ENCODE measurements at places on chromosomes 11 and 22.

GRCh38 chr11:124219126-124219525, 21.8 kb upstream of the OR8G1 start:
- DNase-seq: no peak

DNA sequence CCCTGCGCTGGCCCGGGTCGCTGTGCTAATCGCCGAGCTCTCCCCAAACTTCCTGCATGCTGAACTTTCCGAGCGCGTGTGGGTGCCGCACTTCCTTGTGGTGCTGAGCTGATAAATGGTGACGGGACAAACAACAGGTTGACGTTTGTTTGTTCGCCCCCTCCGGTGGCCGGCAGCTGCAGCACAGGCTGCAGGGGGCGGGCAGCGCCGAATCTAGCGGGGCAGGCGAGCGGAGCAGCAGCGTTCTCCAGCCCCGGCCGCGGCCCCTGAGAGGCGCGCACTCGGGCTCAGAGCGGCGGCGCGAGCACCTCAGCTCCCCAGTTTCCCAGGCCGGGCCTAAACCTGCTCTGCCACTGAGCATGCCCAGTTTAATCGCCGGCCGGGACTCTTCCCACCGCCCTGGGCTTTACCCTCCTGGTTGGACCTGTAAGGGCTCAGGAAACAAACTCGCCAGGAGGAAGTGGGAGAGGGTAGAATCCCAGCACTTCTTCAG, at the start of gene PDGFD:
TSS of gene PDGFD (minus strand) at position 120 of the 493 bp plus-strand sequence.
- no peak for DNase-seq

DNA sequence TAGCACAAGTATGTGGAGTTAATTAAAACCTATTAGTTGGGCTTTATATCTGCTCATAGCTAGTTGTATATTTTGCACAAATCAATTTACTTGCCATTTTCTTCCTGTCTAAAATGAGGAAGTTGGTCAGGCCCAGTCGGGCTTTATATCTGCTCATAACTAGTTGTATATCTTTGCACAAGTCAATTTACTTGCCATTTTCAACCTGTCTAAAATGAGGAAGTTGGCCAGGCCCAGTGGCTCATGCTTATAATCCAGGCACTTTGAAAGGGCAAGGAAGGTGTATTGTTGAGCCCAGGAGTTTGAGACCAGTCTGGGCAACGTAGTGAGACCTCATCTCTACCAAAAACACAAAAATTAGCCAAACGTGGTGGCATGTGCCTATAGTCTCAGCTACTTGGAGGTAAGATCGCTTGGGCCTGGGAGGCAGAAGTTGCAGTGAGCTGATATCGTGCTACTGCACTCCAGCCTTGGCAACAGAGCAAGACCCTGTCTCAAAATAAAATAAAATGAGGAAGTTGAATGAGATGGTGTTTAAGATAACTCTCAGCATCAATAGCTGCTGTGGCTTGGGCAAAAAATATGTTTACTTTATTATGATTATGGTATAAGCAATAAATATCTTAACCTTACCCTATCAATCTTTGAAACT, 1558.6 kb upstream of the RAG2 start:
- DNase-seq: no peak

DNA sequence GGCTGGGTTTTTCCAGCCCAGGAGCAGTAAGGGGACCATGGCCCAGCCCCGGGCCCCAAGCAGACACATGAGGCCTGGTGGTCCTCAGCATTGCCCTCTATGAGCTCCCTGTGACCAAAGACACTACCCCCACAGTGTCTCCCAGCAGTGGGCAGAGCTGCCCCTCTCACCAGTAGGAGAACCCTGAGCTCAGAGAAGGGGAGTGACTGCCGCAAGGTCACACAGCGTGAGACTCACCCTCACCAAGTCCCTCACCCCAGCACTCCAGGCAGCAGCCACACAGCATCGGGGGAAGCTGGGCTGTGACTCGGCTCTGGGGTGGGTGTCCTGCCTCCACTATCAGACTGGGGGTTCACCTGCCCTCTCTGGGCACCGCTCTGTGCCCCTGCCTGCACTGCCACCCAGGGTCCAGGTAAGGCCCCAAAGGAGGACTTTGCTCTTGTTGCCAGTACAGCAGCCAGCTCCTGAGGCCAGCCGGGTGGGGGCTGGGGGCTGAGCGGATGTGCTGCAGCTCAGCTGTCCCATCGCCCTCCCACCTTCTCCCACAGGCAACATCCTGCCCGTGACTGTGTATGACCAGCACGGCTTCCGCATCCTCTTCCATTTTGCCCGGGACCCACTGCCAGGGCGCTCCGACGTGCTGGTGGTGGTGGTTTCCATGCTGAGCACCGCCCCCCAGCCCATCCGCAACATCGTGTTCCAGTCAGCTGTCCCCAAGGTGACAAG, 7.9 kb upstream of the SH3BP1 start:
- DNase-seq: no peak

DNA sequence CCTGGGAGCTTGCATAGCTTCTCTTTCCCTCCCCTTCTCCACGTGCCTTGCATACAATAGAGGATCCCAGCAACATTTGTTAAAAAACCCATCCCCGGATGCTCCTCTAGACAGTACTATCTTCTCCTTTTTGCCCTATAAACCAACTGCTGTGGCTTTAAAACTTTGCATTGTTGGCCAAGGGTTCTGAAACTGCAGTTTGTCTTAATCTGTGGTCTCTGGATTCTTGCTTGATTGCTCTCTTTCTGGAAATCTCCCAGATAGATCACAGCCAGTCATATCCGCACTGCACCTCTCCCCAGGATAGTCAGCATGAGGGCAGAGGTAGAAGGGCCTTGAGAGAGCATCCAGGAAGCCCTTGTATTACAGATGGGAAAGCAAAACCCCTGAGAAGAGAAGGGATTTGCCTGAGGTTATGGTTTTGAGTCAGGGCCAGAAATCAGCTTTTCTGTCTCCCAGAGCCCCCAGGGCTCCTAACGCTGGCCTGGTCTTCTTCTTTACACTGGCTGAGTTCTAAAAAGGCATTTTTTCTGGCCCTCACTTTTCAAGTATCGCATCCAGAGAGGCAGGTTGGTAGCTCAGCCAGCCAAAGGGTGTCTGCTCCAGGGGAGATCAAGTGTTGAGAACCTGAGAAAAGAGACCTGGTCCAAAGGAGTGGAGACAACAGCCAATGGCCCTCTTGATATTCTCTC, 70.6 kb downstream of the ADM start:
- no peak for DNase-seq

DNA sequence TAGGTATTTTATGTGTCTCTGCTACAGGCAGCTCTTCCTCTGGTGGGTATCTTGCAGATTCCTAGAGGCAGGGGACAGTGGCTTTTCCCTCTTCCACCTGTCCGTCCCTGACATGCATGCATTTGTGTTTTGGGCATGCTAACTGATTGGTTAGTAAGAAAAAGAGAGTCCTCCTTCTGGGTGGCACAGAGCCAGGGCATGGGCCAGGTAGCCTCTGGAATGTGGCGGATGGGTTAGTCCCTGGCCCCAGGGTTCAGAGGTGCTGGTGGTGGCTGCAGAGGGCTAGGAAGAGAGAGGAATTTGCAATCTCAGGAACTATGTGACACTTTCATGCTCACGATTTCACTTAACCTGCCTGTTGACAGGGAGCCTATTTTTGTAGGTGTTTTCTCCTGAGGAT, 5.8 kb upstream of the MS4A15 start:
- DNase-seq: no peak

- peak; percentile 7 for DNase-seq
Measured at GRCh38 chr11:114399490-114400215, 658 bp downstream of the C11orf71 start.

DNA sequence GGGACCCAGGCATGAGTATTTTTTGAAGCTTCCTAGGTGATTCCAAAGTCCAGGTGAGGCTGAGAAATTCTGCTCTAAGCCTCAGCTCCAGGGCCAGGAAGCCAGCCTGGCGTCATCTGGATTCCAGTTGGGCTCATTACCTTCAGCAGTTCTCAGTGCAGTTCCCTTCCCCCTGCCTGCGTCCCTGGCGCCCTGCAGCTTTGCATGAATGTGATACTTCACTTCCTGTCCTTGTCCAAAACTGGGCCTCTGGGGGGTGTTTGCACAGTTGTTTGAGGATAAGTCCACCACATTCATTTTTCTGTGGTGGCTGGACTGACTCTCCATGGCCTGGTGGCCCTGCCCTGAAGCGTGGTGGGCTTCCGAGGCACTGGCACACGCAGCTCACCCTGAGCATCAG, 98.1 kb downstream of the TENM4 start:
- no peak for DNase-seq

DNA sequence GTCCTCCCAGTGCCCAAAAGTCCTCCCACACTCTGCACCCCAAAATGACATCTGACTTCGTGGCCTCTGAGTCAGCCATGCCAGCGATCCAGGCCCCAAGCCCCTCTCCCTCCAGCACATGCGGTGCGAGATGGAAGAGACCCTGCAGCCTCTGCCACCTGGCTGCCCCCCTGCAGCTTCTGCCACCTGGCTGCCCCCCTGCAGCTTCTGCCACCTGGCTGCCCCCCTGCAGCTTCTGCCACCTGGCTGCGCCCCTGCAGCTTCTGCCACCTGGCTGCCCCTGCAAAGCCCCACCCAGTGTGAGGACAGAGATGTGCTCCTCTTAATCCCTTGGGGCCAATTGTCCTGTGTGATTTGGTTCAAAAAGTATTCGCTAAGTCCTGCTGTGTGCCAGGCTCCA, 68.0 kb downstream of the WNT7B start:
- no peak for DNase-seq

DNA sequence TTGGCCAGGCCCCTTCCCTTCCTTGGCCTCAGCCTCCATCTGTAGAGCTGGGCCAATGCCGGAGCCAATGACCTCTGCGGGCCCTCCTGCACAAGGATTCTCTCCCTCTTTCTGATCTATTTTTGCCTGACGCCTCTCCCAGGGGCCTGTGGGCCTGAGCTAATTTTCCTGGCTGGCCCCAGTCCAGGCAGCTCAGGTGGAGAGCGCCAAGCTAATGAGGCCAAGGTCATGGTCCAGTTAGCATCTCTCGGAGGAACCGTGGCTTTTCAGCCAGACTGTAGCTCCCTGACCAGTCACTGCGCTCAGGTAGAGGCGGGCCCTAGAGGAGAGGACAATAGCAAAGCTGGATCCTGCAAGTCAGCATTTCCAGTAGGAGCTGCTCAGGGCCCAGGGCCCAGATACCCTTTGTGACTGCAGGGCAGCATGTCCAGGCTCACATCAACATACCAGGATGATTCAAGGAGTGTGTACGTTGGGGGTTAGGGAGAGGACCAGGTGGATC, 43.5 kb downstream of the APOL3 start:
- DNase-seq: no peak

GRCh38 chr22:23066200-23067022, 3.9 kb upstream of the GNAZ start:
- no peak for DNase-seq

DNA sequence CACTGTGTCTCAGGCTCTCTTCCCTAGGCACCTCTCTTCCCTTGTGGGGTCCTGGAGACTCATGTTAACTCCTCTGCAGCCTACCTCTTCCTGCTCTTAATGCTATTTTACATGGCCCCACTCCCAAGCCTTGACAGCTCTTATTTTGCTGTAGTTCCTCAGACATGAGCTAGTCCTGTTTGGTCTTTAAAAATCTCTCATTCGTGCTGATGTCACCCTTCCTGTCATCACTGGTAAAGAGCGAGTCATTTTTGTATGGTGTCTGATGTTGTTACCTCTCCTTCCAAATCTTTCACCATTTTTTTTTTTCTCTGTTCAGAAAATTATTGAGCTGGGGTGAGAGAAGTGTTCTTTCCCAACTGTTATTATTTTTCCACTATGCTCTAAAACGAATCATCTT, 84.8 kb upstream of the ZBED5 start:
- DNase-seq: no peak

- no peak for DNase-seq
Measured at GRCh38 chr11:94193288-94193687, 64.6 kb downstream of the PANX1 start.

DNA sequence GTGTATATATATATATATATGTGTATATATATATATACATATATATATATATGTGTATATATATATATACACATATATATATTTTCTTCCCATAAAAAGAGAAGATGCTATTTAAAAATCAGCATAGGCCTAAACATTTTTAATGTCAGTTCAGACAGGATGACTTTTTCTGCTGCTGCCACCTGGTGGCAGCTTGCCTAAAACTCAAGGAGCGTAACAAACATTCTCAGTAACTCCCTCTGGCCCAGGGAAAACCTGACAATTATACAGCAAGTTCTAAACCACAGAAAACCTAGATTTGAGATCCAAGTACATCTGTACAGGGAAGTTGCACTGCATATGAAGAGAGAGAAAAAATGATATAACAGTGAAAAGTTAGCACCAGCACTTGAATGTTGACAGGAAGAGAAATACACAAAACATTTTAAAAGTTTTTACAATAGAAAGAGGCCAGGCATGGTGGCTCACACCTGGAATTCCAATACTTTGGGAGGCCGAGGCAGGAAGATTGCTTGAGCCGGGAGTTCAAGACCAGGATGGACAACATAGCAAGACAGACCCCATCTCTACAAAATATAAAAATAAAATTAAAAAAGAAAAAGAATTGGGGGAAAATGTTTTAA, 16.6 kb downstream of the OR8A1 start:
- no peak for DNase-seq

GRCh38 chr11:31480930-31481329, 28.5 kb downstream of the IMMP1L start:
- no peak for DNase-seq

- no peak for DNase-seq
Measured at GRCh38 chr22:33451866-33452469, 393.8 kb upstream of the SYN3 start.

GRCh38 chr22:25334162-25334490, 114.7 kb downstream of the CRYBB2 start:
- DNase-seq: peak; percentile 0
